Right ventricle myocardium superior (tissue), 1 donor: ENCODE measurements at places on chromosomes 6 and 20.

DNA sequence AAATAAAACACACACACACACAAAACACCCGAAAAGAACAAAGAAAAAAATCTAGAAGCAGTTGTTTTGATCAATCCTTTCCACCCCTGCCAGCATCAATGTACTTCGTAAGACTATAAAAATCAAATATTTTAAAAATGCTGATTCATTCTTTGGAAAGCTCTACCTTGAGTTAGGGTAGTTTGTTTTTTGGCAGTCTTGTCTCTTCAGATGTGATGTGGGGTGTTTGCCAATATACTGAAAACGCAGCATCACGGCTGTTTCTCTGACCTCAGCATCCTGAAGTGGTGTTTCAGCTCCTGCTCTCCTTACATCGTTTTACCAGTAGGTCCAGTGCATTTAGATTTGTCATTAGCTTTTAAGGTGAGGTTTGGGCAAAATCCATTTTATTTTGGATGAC is 526.0 kb downstream of the UTRN start:
- no peak for DNase-seq

GRCh38 chr6:143842461-143842901 is 657 bp upstream of the LTV1 start:
- DNase-seq: no peak

- DNase-seq: peak; percentile 99
Observed at GRCh38 chr6:4135665-4136353, 434 bp upstream of the ECI2 start.

GRCh38 chr6:38215651-38216311 is 396.3 kb downstream of the ZFAND3 start:
- no peak for DNase-seq
